ENCODE measurements at places on chromosomes 3 and 15.

DNA sequence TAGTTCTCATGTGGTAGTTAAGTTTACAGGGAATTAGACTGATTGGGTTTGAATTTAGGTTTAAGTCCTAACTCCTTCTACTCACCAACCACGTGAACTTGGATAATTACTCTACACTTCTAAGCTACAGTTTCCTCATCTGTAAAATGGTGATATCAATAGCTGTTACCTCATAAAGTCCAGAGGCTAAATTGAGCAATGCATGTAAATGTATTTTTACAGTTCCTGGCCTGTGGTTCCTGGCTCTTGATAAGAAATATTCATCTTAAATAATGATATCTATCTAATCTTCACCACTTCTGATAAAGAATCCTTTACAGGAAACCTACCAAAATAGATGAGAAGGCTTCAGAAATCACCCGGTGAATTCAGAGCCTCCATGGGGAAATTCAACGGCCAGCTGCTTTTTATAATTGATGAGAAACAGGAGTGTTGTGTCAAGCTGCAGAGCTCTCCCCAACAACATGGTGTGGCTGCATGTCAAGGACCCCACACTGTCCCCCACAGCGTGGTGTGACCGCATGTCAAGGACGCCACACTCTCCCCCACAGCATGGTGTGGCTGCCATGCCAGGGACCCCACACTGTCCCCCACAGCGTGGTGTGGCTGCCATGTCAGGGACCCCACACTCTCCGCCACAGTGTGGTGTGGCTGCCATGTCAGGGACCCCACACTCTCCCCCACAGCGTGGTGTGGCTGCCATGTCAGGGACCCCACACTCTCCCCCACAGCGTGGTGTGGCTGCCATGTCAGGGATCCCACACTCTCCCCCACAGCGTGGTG, 80.8 kb upstream of the PEX5L start:
- no peak for DNase-seq

DNA sequence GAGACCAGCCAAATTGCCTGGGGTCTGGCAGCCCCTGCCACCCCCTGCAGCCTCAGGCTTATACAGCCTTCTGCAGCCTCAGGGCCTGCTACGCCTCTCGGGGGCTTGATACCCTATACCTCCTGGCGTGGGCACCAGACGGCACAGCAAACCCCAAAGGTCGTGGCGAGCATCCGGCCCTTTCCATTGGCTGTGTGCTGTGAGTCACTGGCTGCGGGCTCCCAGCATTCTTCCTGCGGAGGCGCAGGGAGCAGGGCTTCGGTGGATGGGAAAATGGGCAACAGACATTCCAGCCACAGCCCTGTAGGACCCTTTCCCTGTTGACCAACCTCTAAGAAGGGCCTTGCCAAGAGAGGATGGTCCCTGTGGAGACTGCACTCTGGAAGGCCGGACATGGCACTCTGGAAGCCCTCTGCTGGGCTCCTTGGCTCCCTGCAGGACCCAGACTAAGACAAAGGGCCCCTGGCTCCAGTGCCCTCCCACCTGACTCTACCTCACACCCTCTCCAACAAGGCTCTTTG, 59.6 kb downstream of the ITGA11 start:
- no peak for DNase-seq

DNA sequence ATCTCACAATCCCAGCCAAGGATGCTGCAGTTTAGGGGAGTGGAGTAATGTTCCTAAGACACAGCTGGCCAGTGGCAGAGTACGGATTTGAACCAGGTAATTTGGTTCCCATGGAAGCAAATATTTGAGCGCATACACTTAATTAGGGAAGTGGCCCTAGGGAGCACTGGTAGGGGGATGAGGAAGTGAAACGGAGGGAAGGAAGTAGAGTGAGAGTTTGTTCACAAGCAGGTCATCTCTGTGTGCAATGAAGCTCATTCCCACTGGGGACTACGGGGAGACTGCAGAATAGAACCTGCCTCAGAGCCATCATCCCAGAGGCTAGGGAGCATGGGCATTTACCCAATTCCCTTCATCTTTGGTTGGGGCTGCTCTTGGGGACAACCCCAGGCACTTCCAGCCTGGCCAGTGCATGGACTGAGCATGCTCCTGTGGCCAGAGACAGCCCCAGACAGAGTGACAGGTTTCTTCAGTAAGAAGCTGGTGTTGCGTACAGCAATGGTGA, 317.2 kb upstream of the PROK2 start:
- no peak for DNase-seq

DNA sequence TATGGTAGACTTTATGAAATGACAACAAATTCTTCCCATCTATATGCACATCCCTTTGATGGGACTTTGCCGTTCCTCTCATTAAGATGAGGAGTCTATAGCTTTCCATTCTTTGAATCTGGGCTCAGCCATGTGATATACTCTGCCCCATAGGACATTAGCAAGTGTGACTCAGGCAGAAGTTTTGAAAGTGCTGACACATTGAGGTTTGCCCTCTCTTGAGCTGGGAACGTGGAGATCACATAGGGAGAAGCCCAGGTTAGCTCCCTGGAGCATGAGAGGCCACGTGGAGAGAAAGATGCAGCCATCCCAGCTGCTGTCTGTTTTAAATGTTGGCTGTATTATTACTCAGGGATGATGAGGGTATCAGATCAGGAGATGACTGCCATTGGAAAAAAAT, 67.7 kb upstream of the OXTR start:
- DNase-seq, result no peak

DNA sequence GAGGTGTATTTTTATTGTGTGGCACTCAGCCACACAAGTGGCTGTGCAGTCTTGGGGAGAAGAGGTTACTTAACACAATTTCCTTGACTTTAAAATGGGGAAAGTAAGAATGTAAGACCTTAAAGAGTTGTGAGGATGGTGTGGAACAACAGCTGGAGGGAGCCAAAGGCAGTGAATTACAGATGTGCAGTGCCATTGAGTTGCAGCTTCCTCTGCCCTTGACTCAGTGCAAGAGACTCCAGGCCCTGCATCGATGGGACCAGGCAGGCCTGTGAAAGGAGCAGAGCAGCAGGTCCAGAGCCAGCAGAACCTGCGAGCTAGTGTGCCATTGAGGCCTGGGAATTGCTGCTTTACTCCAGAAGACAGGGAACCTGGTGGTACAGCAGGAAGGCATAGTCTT, 27.2 kb downstream of the EEFSEC start:
- DNase-seq, result no peak

- no peak for DNase-seq
Observed at GRCh38 chr3:184773283-184774186, 38.4 kb upstream of the VPS8 start.

DNA sequence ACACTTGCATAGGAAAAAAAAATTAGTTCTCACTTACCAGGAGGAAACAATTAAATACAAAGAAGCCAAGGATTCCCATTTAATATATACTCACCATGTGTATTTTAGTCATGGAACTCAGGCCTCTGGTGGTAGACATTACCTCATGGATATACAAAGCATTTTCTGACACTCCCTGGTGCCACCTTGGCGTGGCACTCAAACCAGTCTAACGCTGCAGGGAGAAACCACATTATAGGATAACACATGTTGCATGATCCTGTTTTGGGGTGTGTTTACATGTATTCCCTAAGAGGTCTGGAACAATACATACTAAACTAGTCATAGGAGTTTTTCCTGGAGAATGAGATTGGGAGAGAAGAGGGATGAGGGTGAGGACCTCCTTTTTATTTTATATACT, 5.9 kb upstream of the RTF1 start:
- no peak for DNase-seq

- DNase-seq, result no peak
Observed at GRCh38 chr3:67048067-67048714, 50.1 kb downstream of the KBTBD8 start.

DNA sequence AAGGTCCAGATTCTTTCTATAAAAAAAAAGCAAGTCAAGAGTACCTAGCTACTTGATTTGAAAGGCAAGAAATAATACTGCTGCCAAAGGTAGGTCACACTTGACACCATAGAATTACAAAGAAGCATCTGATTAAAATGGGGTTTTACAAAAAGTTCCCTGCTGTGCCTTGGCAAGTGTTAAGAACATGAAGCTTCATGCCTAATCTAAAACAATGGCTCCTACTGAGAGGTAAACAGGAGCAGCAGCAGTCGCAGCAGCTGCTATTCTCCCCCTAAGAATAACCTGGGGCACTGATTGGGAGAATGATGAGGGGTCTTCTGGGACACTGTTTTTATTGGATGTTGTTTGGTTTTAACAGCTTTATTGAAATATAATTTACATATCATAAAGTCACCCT, 14.1 kb downstream of the UBP1 start:
- DNase-seq, result no peak

- DNase-seq, result no peak
Observed at GRCh38 chr3:192130534-192131132, 596.7 kb downstream of the FGF12 start.

GRCh38 chr3:131033480-131034080, 6.9 kb downstream of the NEK11 start:
- DNase-seq, result no peak

DNA sequence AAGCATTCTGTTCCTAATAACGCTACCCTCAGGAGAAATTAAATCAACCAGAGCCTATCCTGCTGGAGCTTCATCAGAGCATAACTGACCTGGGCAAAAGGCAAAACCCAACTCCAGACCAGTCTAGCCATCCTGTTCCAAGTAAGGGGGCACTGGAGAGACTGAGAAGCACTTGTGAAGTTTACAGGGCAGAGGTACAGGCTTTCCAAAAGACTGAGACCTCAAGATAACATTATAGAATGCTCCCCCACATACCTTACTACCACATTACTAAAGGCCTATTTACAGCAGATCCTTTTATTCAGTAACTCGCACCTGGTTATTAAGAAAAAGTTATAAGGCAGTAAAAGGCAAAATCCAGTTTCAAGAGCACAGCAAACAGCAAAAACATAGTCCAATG, 35.5 kb downstream of the RFX7 start:
- no peak for DNase-seq

- DNase-seq, result no peak
Observed at GRCh38 chr3:124032311-124032880, 40.5 kb upstream of the ROPN1 start.
